NCI-H1105 (cell line): ENCODE measurements at places on chromosomes 4 and X.

- DNase-seq, result peak; percentile 16
Measured at GRCh38 chrX:133415276-133416105, at the start of gene GPC4. GPC4 (minus strand) TSS chrX:133415489; CDS start chrX:133414965, 524 bp downstream.

- DNase-seq, result no peak
Measured at GRCh38 chrX:119756926-119757635, 1.3 kb upstream of the SOWAHD start.

- no peak for DNase-seq
Measured at GRCh38 chr4:162350331-162350730, 186.5 kb upstream of the FSTL5 start.

GRCh38 chr4:174156239-174156826 is 127.1 kb downstream of the FBXO8 start:
- DNase-seq, result peak; percentile 33

- no peak for DNase-seq
Measured at GRCh38 chrX:35351212-35351611, 408.6 kb downstream of the FAM47B start.
